SJSA1 (cell line): ENCODE measurements at places on chromosomes 7 and 10.

- DNase-seq, result no peak
- H3K27ac ChIP-seq, result no peak overlapping the region
- H3K4me3 ChIP-seq, result no peak overlapping the region
- peaks cover 3% of the 10 kb centered on the region; the same call in 1 of the 2 replicates for H3K4me1 ChIP-seq
- H3K27me3 ChIP-seq, result no peaks in the 10 kb centered on the region
These were observed 2.5 kb downstream of the ZNF273 start for GRCh38 chr7:64905547-64905946.

- no peaks in the 10 kb centered on the region for H3K27me3 ChIP-seq
- H3K36me3 ChIP-seq, result no peaks in the 10 kb centered on the region
- peak; percentile 7 for DNase-seq
- no peaks in the 10 kb centered on the region; the same call in 1 of the 2 replicates for H3K4me1 ChIP-seq
- H3K4me3 ChIP-seq, result no peak overlapping the region
These were observed 62.6 kb downstream of the DOCK4 start for GRCh38 chr7:112143582-112143981.

DNA sequence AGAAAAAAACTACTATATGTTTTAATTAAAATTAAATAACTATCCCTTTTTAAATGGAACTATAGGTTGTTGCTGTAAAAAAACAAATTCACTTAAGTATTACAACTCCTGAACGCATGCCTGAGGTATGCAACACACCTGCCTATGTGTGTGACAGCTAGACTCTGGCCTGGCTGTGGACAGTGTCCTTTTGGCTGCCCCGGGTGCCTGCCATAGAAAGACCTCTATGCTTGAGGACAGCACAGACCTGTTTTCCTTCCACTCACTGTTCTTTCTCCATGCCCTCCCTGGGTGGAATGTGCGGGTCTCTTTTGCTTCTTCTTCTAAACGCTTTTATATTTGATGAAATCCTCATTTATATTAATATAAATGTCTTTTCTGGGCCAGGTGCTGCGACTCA lies 6.5 kb upstream of the PPIA start:
- H3K27ac ChIP-seq, result no peak overlapping the region
- no peak overlapping the region for H3K4me3 ChIP-seq
- no peaks in the 10 kb centered on the region for H3K36me3 ChIP-seq

GRCh38 chr7:106844279-106844997 lies 20.6 kb upstream of the PIK3CG start:
- no peaks in the 10 kb centered on the region for H3K27me3 ChIP-seq
- H3K4me3 ChIP-seq, result no peak overlapping the region
- no peak for DNase-seq
- peaks cover 45% of the 10 kb centered on the region for H3K4me1 ChIP-seq
- H3K36me3 ChIP-seq, result no peaks in the 10 kb centered on the region
- H3K27ac ChIP-seq, result no peak overlapping the region

DNA sequence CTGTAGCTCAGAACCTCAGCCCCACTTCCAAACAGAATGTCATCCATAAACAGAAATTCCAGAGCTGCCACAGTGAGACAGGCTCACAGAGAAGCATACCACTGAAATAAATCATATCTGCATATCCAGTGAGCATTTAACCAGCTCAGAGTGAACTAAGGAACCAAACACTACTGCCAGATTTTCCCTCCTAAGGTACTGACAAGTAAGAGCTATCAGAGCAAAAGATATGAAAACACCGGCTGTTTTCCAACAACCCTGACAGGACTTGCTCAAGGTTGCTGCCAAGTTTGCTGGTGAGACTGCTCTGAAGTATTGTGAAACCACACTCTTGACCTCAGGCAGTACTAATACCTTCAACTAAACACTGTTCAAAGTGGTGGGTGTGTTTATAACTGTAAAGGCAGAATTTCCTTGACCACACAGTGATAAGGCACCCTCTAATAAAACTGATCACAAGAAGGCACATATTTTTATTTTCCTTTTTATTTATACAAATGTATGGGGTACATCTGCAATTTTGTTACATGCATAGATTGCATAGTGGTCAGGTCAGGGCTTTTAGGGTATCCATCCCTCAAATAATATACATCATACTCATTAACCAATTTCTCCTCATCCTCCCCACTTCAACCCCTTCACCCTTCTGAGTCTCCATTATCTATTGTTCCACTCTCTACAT lies 18.3 kb downstream of the SGMS1 start:
- no peaks in the 10 kb centered on the region for H3K36me3 ChIP-seq
- H3K4me1 ChIP-seq, result peaks cover 36% of the 10 kb centered on the region
- no peaks in the 10 kb centered on the region for H3K27me3 ChIP-seq
- peak overlapping the region; percentile 42 for H3K27ac ChIP-seq
- DNase-seq, result no peak
